ENCODE measurements at places on chromosomes 1 and 21.

- no peak for DNase-seq
These were observed 261.0 kb downstream of the ASTN1 start for GRCh38 chr1:176903474-176903873.

DNA sequence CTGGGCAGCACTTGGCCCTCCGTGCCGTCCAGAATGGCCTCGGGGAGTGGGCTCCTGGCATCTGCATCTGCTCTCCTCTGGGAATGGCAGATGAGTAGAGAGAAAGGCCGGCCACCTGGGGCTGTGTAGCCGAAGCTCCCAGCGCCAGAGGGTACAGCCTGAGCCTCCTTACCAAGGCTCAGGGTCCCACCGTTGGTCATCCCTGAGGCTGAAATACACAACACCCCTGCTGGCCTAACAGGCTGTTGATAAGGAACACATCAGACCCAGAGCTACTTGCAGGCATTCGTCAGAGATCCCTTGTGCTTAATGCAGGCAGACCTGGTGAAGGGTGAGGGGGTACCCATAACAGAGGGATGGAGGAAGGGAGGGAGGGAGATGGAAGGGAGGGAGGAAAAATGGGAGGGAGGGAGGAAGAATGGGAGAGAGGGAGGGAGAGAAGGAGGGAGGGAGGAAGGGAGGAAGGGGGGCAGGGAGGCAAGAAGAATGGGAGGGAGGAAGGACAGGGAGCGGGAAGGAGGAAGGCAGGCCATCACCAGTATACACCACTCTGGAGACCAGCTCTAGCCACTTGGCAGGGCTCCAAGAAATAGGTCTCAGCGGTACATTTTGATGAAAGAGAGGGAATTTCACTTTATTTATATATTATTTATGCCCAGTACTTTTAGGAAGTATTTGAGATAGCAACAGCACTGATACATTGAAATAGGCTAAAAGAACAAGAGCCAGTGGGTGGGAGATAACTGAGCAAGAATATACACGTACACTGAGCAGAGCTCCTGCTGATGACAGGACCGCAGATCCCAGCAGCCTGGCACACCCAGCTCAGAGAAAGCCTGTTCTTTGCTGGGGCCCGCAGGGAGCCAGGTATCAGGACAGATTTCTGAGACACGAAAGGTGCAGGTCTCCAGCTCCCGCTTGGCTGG is 315.0 kb upstream of the VAMP3 start:
- DNase-seq: no peak

GRCh38 chr21:38351176-38351959 is 94.6 kb downstream of the KCNJ15 start:
- peak; percentile 5 for DNase-seq

- DNase-seq: no peak
These were observed 31.2 kb upstream of the QSOX1 start for GRCh38 chr1:180123463-180123936.

GRCh38 chr1:19204446-19205266 is 5.4 kb downstream of the UBR4 start:
- peak; percentile 6 for DNase-seq

DNA sequence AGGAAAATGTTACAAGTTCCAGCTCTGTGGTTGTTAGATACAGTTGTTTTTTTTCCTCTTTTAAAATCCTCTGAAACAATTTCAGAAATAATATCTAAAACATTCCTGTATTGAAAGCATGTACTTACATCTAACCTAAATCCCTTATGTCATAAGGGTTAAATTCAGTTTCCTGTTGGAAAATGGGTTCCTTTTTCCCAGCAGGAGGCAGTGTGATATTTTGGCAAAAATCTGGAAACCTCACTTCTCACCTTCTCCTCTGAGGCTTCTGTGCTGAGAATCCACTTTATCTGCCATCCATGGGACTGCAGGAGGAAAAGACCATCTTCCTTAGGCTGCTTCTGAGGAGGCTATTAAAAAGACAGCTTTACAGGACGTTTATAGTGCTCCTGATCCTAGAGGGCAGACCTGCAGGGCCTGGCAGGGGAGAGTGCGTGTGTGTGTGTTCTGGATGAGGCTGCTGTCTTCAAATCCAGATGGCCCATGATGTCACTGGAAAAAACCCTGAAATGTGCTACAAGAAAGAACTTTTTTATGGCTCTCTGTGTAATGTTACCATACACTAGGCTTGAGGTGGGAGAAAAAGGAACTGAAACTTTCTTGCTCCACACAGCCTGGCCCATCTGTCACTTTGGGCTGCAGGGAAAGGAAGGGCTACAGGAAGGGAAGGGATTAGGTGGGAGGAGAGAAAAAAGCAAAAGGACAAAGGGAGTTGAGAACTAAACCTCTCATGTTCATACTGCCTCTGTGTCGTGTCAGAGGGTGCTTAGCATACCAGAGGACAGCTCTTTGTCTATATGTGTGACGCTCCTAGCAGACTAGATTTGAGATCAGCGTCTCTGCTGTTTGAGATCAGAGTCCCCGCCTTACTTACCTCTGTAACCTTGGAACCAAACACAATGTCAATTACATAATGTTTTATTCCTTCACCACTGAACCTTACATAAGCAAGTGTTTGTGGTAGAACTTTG is 379.2 kb upstream of the SPAG17 start:
- DNase-seq: no peak

DNA sequence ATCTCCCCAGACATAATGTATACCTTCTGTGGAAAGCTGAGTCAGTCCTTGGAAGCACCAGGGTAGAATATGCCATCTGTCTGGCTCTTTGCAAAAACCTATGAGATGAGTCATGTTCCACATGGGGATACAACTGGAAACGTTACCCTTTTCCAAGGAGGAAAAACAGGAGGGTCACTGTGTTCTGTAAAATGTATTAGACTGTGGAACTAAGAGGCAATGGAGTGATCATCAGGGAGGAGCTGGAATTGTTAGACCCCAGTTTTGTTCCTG is 16.1 kb upstream of the PSMD4 start:
- DNase-seq: peak; percentile 85

DNA sequence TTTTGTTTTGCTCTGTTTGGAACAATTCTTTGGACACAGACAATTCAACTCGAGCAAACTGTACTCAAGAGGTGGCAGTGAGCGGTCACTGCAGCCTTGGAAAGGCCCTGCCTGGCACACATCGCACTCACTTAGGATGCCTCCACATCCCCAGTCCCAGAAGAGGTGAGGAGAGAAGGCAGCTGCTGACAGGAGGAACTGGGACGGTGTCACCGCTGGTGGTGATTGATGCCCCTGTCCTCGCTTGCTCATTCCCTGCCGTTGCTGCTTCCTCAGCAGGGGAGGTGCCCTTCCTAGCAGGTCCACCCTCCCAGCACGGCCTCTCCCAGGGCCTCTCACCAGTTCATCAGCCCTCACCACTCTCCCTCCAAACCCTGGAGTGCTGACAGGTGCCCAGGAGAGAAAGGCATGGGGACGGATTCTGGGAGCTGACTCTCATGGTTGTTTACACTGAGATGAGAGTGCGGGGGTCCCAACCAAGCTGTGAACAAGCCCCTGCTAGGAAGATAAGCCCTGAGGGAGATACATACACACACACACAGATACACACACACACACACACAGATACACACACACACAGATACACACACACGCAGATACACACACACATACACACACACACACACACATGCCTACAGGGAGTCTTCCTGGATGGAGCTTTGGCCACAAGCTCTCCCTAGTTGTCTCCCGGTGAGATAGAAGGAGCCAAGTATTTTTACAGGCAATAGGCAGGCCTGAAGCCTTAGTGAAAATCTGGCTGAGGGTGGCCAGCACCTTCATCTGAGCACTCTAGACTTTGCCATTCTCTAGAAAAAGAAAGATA is 101.1 kb downstream of the CDC7 start:
- no peak for DNase-seq

DNA sequence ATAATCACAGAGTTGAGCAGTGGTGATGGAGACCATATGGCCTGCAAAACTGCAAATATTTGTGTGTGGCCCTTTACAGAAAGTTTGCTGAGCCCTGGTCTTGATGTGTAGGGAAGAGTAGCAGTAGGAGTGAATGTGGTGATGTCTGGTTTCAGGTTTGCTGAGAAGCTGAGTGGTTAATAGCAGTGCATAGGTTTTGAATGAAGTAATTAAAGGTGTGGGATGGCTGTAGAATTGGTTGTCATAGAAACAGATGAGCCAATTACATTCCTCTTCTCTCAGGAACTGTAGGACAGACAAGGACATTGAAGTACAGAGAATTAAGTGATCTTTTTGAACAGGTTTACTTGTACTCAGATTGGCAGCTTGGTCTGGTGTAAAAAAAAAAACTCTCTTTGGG is 37.4 kb downstream of the PRDM2 start:
- DNase-seq: no peak
